IMR-90 (cell line): ENCODE measurements at places on chromosomes 4 and X. TPM values are rescaled to one million over a fixed set of nuclear protein-coding genes. Genes with fewer than 3 reads are reported as not detected.

GRCh38 chr4:15547392-15547791 is 77.7 kb downstream of the CC2D2A start:
- no peak for DNase-seq

- DNase-seq: peak; percentile 84
Measured at GRCh38 chr4:139890816-139891215, 225.2 kb downstream of the MGST2 start.

- DNase-seq: no peak
Measured at GRCh38 chr4:623914-624566, 1.3 kb upstream of the PDE6B start.

SUPT20HL2 gene
- not detected in 2 replicates for total RNA-seq

- DNase-seq: no peak
Measured at GRCh38 chrX:16579517-16579916, 70.4 kb upstream of the S100G start.

ABLIM2 gene
- total RNA-seq: under 0.01 TPM in 2 replicates

SPRY1 gene
- total RNA-seq: 1.4 and 1.9 TPM in 2 replicates

DNA sequence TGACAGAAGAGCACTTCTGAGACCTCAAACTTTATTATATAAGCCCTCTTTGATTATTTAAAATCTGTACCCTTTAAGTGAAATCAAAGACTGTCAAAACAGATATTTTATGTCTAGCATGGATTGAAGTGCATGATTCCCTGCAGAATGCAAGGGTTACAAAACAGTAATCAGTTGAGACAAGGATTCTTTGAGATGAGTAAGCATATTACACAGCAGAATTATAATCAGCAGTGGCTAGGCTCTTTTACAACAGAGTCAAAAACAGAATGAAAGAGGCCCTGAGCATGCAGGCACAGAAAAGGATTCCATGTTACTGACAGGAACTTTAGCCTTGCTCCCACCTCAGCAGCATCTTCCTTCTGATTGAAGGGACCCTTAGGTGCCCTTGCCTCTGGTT is 487.9 kb upstream of the GALNT7 start:
- peak; percentile 12 for DNase-seq

DNA sequence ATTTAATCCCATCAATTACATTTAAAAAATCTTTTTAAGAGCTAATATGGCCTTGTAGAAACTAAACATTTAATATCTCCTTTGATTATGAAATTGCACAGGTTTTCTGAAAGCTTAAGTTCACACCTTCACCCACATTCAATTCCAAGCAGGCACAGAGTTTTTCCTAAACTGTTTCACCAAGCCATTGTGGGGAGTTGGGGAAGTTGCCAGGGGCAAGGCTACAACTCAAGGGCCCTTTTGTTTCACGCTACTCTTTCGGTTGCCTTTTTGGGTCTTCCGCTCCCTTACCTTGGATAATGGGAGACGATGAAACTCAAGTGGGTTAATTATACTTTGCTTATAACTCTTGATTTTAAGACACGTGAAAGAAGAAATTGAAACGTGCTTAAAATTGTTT is 33.3 kb downstream of the APBB2 start:
- DNase-seq: no peak

FRG2 gene
- not detected in 2 replicates for total RNA-seq

- no peak for DNase-seq
Measured at GRCh38 chrX:107758231-107758766, 17.3 kb downstream of the TSC22D3 start.
